GM23248 (cell line): ENCODE measurements at places on chromosomes 3 and 15. TPM values are rescaled to one million over a fixed set of nuclear protein-coding genes. Genes with fewer than 3 reads are reported as not detected.

IMPG2 gene
- 0.04 TPM in 1 of 2 replicates, not detected in the other for polyA plus RNA-seq

COL6A6 gene
- polyA plus RNA-seq: 0.08 TPM in 1 of 2 replicates, not detected in the other

TM4SF1 gene
- 10.7 and 12.4 TPM in 2 replicates for polyA plus RNA-seq

CLK3 gene
- 40.4 and 41.9 TPM in 2 replicates for polyA plus RNA-seq

RPP25 gene
- 3.4 and 3.6 TPM in 2 replicates for polyA plus RNA-seq

DNA sequence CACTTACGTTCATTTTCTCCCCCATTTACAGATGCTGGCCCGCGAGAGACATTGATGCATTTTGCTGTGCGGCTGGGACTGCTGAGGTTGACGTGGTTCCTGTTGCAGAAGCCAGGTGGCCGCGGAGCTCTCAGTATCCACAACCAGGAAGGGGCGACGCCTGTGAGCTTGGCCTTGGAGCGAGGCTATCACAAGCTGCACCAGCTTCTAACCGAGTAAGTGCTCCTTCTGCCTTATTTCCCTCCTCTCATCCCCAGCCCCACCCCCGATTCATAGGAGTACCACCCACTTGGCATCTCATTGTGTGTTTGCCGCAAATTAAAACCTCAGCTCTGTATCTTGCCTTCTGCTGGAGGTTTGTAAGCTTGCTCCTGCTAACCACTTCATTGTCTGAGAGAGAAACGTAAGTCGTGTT is 163.3 kb downstream of the AKAP13 start:
- H3K27ac ChIP-seq: no peak overlapping the region
- no peaks in the 10 kb centered on the region for H3K4me1 ChIP-seq
- peaks cover 7% of the 10 kb centered on the region; the same call in 1 of the 2 replicates for H3K36me3 ChIP-seq
- no peak overlapping the region for H3K4me3 ChIP-seq

DNA sequence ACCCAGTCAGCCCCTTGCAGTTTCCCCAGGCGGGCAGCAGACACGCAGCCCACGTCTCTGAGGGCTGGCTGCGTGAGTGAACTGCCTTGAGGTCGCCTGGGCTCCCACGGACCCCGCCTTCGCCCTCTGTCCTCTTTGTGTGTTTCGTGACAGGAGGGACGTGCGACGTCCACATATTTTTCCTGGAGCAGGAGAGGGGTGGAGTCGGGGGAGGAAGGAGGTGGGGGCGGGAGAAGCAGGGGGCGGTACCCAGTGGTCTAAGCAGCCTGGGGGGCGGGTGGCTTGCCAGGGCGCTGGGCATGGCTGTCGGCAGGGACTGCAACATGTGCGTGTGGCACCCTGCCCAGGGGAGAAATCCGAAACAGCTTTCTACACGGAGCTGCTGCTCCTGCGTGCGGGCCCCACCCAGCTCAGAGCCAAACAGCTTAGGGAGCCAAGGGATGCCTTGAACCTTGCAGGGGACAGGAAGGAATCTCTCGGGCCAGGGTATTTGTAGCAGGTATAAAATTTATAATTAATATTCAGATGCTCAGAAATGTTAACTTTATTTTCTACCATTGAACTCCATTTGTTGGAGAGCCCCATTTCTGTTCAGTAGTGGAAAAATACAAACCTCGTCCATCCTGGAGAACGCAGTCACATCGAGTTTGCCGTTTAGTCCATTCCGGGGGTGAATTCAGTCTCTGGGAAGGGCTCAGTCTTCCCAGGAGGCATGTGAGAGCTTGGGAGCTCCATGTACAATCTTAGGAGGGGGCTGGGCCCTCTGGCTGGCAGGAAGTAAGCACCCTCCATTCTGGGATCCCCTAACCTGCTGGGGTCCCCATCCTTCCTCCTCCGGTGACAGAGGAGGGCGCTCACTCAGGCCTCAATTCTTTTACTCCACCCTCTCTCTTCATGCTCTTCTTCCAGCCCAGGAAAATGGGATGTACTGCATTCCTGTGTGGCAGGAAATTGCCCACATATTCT is 79.1 kb upstream of the MEF2A start:
- no peaks in the 10 kb centered on the region for H3K27me3 ChIP-seq
- H3K27ac ChIP-seq: peak overlapping the region; percentile 55
- H3K4me3 ChIP-seq: peak overlapping the region; percentile 61
- H3K4me1 ChIP-seq: peaks cover 13% of the 10 kb centered on the region

GRCh38 chr15:76866716-76867321 is 38.3 kb downstream of the SCAPER start:
- H3K36me3 ChIP-seq: no peaks in the 10 kb centered on the region
- H3K4me3 ChIP-seq: no peak overlapping the region
- no peaks in the 10 kb centered on the region for H3K27me3 ChIP-seq

DNA sequence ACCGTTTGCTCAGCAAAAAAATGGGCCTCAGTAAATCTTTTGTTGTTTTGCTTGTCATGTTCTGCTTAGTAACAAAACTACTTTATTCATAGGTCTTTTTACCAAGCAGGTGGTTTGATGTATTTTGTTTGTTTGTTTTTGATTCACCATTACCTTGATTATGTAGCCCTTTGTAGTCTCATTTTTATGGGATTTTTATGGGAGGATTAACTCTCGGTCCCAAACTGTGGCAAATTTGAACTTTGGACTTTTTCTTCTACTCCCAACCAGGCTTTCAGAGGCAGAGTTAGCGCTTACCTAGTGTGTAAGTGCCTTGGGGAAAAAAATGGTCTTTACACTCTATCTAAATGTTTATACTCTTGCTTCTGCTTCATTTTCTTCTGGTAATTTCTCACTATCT is 276.7 kb upstream of the POU1F1 start:
- no peak overlapping the region for H3K27ac ChIP-seq
- H3K36me3 ChIP-seq: no peaks in the 10 kb centered on the region
- no peaks in the 10 kb centered on the region for H3K4me1 ChIP-seq
- no peak for DNase-seq
- 0 out of 2 replicates have a peak, but pooled peaks cover 12% of the 10 kb centered on the region for H3K27me3 ChIP-seq
- H3K4me3 ChIP-seq: no peak overlapping the region

GRCh38 chr15:96338074-96338765 is 7.7 kb downstream of the NR2F2 start:
- no peak for DNase-seq
